GM13976 (cell line): ENCODE measurements at places on chromosomes 4 and X.

DNA sequence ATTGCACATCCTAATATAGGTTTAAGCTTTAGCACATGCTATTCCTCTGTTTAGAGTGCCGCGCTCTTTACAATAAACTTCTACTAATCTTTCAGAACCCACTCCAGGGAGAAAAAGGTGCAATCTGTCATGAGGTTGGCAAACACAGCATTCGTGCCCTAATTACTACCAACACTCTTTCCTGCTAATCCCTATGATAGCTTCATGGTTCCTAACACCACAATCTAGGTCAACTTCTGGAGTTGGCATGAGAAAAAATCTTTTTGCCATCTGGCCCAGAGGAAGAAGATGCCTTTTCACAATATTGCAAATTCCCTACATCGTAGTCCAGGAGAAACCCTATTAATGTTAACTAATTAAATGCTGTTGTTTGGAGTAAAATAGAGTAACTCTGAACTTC lies 39.6 kb downstream of the TMA16 start:
- DNase-seq: no peak

DNA sequence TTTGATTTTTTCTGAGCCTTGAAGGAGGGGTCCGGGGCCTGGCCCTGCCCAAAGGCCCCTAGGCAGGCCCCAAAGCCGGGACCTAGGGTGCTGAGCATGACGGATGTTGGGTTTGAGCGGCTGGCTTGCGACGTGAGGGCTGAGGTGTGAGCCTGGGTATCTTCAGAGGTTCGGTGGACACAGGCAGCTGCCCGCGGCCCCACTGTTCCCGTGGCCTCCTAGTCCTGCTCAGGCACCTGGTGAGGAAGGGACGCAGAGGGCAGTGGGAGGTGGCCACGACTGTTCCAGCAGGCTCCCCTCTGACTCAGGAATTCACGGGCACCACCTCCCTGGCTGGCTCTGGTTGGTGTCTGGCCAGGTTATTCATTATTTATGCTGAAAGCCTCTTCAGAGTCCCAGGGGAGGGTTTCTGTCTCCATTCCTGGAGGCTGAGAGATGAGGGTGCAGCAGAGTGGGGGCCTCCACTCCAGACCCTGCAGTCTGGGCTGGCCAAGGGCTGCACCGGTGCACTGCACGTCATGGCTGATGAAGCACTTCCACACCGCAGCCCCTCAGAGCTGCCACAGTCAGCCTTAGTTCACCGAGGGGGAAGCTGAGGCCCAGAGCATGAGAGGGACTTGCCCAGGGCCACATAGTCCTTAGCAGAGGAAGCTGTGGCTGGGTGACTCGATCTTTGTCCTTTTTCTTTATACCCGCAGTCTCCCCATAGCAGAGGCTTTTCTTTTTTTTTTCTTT lies 2.2 kb downstream of the MSANTD1 start:
- DNase-seq: no peak

GRCh38 chr4:112927544-112927943 lies 121.9 kb upstream of the ANK2 start:
- no peak for DNase-seq

- no peak for DNase-seq
Measured at GRCh38 chr4:6699388-6699787, 5.7 kb downstream of the S100P start.

- no peak for DNase-seq
Measured at GRCh38 chr4:148059617-148060180, 327.8 kb downstream of the ARHGAP10 start.

DNA sequence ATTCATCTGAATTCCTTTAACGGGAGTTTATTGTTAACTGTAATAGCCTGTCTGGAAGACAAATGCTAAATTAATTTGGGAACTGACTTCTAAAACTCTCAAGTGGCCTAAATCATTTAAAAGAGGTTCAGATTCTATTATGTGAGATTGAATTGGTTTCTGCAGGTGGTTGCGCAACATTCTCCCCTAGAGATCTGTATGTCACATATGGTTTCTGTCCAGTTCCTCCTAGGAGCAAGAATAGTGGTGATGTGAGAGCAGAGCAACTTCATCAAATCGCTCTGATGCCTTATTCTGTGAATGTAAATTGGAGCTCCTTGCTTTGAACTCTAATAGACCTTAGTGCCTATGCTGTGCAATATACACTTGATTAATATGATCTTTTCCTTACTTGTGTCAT lies 144.6 kb upstream of the GPR101 start:
- DNase-seq: no peak
